Stimulated activated CD8-positive, alpha-beta memory T cell treated with anti-CD3 and anti-CD28 coated beads, Interleukin-12 subunit alpha, Interleukin-12 subunit beta, amount 100 ng/mL, for 1 hour (primary cell): ENCODE measurements at places on chromosomes 2 and 18.

DNA sequence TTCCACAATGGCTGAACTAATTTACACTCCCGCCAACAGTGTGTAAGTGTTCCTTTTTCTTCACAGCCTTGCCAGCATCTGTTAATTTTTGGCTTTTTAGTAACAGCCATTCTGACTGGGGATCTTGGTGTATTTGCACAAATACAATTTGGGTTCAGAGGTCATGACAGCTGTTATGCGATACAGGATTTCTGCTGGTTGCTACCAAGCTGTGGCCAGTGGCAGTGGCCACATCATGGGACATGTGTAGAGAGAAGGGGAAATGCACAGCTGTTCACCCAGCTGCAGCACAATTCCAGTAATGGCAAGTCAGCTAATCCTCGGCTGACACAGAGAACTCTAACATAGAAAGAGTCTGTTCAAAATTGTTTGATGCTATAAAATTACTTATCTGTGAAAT lies 21.0 kb upstream of the SELENOI start:
- DNase-seq, result no peak

DNA sequence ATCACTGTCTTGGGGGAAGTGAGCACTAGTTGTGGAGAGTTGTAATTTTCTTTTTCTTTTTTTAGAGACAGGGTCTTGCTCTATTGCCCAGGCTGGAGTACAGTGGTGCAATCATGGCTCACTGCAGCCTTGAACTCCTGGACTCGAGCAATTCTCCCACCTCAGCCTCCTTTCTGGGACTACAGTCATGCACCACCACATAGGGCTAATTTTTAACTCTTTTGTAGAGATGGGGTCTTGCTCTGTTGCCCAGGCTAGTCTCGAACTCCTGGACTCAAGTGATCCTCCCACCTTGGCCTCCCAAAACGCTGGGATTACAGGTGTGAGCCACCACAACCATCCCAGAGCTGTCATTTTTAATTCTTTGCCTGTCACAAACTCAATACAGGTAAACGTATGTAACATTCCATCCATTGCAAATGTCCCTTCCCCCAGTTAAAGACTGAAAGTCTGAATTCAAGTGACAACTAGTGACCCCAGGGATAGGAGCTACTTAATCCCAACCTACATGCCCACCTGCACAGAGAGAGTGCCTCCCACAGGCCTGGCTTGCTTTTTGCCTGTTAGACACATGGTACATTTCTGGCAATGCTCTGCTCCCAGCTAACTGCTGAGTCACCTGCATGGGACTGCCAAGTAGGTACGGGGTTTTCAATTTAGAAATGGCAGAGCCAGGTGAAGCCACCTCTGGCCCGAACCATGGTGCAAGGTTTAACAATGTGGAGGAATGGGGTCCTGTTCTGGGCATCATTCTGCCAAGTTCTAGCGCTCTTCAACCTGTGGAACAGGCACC lies 60.6 kb downstream of the CYB5A start:
- DNase-seq, result no peak

- no peak for DNase-seq
These were observed 110.2 kb downstream of the RNF144A start for GRCh38 chr2:7027411-7027810.

DNA sequence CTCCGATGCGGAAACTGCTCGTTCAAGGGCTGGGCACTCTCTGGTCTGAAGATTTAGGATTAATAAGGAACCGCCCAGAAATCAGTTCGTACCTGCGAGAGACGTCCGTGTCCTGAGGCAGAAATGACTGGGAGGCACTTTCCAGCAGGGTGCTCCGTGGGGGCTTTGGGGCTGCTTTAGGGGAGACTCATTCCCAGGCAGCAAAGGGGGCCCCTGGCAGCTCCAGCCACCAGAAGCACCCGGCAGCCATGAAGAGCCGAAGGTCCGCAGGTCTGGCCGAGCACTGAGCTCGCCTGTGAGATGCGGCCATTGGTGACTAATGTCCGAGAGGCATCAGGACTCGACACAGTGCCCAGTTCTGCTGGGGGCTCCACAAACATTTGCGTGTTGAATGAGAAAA lies 20.9 kb downstream of the KCNG2 start:
- no peak for DNase-seq
